Foreskin fibroblast (primary cell): ENCODE measurements at places on chromosomes 3 and 15.

DNA sequence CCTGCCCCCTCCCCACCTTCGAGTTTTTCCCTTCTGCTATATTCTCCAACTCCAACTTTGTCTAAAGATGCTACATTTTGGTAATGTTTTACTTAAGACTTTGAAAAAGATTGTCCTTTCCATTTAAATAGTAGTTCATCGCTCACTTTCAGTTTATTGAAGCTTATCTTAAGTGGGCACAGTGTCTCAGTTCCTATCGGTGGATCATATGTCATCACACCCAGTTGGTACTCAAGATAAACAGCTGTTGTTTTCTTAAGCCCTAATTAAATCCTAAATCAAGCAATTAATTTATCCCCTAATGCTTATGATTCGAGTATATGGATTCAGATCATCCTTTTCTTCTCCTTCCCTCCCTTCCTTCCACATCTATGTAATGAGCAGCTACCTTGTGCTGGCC is 210.7 kb downstream of the TLE3 start:
- DNase-seq: no peak

- no peak for DNase-seq
These were observed 47.2 kb downstream of the SPTSSB start for GRCh38 chr3:161323926-161324621.

GRCh38 chr3:110881069-110881468 is 190.5 kb upstream of the NECTIN3 start:
- peak; percentile 12 for DNase-seq

GRCh38 chr3:55974421-55975165 is 487.5 kb upstream of the WNT5A start:
- no peak for DNase-seq

DNA sequence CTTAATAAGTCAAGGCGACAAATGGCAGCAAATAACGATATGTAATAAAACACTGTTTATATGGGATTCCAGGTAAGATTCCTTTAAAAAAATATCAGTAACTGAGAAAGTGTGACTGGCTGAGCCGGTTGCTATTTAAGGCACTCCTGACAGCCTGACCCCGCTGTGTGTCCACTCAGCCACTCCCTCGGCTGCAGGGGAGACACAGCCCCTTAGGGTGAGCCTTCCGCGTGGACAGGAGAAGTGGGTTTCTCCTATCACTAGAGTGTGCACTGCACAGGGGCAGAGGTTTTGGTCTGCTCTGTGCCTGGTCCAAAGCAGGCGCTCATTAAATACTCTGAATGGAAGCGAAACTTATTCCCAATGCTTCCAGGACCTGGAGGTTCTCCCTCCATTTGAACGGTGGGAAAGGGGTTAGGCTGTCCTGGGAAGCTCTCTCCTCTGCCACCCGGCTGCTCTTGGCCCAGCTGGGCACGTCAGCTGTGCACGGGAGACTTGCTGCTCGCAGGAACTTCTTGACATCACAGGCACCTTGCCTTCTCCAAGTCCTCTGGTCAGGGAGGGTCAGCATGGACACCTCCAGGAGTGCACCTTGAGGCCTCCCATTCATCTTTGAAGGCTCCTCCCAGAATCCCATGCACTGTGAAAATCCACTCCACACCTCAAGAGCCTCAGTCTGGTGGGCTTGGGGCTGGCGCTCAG is 43.3 kb upstream of the SLCO2A1 start:
- no peak for DNase-seq
